ENCODE measurements at places on chromosomes 1 and 21. TPM values are rescaled to one million over a fixed set of nuclear protein-coding genes. Genes with fewer than 3 reads are reported as not detected.

DNA sequence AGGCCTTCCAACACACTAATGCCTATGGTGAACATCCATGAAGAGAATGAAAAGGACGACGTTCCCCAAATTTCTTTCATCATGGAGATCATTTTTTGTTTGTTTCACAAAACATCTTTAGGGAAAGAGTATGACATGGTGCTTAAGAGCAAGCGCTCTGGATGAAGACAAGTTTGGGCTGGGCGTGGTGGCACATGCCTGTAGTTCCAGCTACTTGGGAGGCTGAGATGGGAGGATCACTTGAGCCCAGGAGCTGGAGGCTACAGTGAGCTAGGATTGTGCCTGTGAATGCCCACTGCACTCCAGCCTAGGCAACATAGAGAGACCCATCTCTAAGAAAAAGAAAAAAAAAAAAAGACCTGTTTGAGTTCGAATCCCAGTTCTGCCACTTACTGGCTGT is 253.1 kb downstream of the PTPRU start:
- no peak for DNase-seq

DNA sequence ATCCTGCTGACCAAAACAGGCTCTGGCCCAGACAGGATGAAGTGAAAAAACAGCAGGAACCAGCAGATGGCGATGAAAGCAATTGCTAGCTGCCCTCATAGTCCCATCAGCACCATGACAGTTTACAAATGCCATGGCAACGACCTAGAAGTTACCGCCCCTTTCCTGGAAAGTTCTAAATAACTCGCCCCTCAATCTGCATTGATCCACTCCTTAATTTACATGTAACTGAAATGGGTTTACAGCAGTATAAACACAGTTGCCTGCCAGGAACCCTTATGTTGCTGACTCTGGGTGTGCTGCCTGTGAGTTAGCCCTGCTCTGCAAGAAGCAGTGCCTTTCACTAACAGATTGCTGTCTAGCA is 65.5 kb upstream of the CR1L start:
- peak; percentile 16 for DNase-seq

GRCh38 chr1:9088807-9089206 is 19.4 kb upstream of the SLC2A5 start:
- DNase-seq, result no peak

- DNase-seq, result no peak
Measured at GRCh38 chr1:1947493-1947892, 28.4 kb upstream of the TMEM52 start.

DNA sequence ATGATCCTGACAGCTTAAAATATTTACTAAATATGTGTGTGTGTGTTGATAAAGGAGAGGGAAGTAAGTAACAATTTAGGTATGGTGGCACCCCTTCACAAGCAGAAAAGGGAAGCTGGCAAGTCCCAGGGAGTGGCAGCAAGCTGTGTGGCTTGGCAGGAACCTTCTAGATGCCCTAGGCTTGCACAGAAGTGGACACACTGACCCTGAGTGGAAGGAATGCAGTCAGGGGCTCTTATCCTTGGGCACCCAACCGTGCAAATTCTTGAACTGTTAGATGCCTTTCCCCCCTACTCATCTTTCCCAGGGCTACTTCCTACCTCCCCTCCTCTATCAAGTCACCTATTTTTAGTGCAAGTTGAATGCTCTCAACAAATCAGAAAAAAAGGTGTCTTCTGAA is 18.9 kb downstream of the ACP6 start:
- DNase-seq, result no peak

- DNase-seq, result no peak
Measured at GRCh38 chr1:41691424-41691823, 206.9 kb upstream of the EDN2 start.

Gene HPCAL4
- polyA plus RNA-seq, result 1.8 TPM

Measured in hindlimb muscle (tissue), 1 donor.